ENCODE measurements at places on chromosomes 3 and 15.

DNA sequence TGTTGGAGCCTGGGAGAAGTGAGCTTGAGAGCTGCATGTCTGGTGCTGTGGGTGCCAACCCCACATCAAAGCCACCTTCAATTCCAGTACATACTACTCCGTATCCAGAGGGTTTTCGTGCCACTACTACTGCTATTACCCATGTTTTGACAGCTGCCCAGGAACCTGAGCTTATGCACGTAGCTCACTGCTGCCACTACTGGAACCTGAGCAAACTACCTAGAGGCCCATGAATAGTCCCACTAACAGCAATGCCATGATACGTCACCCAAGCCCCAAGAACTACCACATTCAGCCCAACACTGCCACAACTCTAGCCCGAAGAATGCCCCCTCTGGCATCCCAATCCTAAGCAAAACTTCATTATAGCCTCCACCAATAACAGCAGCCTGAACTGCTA lies 215.2 kb upstream of the BCHE start:
- peak; percentile 29 for DNase-seq

- peak; percentile 76 for DNase-seq
Observed at GRCh38 chr15:63408524-63408923, 26.9 kb upstream of the CA12 start.

DNA sequence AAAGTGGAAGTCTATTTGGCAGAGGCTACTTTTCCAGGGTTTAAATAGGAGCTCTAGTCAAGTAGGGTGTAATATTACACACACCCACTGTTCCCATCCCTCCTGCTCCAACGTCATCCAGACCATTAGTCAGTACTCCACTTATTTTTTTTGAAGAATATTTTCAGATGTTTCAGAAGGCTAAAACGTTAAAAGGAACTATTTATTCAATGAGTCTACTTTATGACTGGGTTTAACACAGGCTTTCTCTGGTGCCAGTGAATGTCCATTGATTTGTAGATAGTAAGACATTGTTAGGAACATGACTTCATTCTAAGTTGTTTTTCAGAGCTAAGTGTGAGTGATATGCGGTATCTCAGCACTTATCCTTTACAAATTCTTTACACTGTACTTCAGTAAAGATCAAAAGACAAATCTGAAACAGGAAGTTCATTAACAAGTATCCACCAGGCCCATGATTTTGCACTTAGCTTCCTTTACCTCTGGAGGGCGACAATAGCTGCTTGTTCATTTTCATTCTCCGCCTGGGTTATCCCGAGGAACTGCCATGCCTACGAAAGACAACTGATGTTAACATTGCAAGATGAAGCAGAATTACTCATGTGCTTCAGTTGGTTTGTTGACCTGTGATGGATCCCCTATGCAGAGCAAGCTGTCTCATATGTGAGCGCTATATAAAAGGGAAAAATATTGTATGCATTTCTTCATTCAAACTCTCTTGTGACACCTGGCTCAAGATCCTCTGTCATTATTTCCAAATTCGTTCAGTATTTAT lies 158.7 kb downstream of the USP13 start:
- peak; percentile 87 for DNase-seq

GRCh38 chr3:152139651-152140050 lies 129.1 kb upstream of the MBNL1 start:
- DNase-seq, result no peak

- DNase-seq, result no peak
Observed at GRCh38 chr3:187997490-187997889, 156.5 kb upstream of the LPP start.

- DNase-seq, result no peak
Observed at GRCh38 chr3:46146021-46146420, 62.1 kb downstream of the CCR1 start.

DNA sequence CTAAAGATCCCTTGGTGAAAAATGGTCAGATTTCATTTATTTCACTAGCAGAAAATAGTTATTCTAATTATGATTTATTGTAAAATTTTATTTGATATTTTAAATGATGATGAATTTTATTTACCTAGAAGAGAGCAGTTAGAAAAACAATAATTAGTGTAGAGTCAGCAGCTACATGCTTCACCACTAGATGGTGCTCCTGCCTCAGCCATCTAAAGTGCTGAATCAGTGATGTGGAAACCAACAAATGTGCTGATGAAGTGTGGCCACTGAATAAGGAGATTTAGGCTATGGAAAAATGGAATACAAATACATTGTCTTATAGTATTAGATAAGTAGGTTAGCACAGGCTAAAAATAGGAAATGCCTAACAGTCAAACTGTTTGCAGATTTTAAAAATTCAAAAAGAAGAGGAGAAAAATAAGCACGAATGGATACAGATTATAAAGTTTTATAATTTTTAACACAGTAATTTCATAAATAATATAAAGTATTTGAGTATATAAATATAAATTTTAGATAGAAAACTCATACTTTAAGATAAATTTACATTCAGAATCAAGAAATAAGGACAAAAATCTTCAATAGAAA lies 109.8 kb downstream of the PPP2R3A start:
- DNase-seq, result peak; percentile 68
